Stimulated activated CD8-positive, alpha-beta memory T cell treated with anti-CD3 and anti-CD28 coated beads, Interleukin-4, amount 100 ng/mL, for 4 hours (primary cell): ENCODE measurements at places on chromosomes 1 and 21.

DNA sequence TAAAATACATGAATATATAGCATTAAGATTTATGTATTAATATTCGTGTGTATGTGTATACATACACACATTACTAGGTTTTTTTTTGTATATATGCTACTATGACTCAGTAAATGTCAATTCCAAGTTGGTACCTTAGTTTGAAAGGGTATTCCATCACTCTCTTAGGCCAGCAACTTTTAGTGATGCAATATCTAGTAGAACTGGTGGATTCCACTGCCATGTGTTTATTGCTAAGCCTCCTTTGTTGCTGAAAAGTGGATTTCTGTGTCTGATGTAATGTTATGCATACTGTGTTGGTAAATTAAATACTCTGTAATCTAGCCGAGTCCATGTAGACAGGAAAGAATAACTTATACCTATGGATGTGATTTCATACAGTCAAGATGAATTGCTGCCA, 16.9 kb upstream of the COL11A1 start:
- DNase-seq = no peak

- DNase-seq = no peak
Observed at GRCh38 chr1:201171063-201172036, 17.1 kb upstream of the TMEM9 start.

GRCh38 chr1:41530411-41530810, 45.9 kb upstream of the EDN2 start:
- DNase-seq = no peak

DNA sequence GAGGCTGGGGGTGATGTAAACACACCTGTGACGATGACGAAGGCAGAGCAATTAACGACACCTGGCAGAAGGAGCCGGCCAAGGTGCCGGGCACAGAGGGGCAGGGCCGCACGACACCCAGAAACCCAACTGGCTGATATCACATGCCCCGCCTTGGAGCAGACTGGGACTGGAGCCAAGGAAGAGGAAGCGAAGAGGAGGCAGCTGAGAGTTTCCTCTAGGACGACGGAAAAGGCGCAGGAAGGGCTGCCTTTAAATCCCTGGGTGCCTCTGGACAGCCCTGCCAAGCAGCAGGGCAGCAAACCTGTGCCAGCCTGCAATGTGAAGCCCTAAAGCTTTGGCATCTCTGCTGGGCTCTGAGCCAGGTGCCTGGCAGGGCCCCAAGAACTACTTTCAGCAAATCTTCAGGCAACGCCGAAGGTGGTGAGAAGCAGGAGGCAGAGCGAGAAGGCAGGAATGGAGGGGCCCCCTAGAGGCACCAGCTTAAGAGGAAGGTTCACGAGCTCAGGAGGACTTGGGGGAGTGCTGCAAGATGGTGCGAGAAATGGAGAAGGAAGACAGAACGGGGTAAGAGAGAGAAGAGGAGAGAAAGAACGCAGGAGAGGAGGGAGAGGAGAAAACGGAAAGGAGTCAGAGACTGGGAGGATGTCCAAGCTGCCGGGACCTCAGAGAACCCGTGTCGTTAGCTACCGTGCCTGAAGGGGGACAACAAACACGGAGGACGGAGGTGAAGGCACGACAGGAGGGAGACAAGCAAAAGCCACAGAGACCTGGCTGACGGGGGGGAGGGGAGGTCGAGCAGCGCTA, 25.3 kb upstream of the PEF1 start:
- no peak for DNase-seq

DNA sequence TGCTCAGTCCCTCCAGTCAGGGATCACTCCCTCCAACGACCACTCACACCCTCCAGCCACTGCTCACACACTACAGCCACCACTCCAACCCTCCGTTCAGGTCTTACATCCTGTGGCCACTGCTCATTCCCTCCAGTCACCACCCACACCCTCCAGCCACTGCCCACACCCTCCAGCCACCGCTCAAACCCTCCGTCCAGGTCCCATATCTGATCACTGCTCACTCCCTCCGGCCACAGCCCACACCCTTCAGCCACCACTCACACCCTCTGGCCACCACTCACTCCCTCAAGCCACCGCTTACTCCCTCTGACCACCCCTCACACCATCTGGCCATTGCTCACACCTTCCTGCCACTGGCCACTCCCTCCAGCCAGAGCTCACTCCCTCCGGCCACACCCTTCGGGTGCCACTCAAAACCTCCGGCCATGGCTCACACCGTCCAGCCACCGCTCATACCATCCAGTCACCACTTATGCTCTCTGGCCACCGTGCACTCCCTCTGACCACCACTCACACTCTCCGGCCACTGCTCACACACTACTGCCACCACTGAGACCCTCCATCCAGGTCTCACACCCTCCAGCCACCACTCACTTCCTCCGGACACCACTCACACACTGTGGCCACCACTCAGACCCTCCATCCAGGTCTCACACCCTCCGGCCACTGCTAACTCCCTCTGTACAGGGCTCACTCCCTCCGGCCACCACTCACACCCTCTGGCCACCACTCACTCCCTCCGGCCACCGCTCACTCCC, 4.7 kb upstream of the TFF1 start:
- DNase-seq = no peak

- DNase-seq = no peak
Observed at GRCh38 chr1:2950926-2951305, 70.4 kb upstream of the ACTRT2 start.

GRCh38 chr1:198878566-198878965, 239.7 kb downstream of the PTPRC start:
- no peak for DNase-seq
